OCI-LY7 (cell line): ENCODE measurements at places on chromosomes 4 and X.
A peak's percentile ranks its signal among the peaks of the same experiment; 100 is the strongest.

- DNase-seq: no peak
Observed at GRCh38 chr4:89398644-89399043, 91.0 kb upstream of the GPRIN3 start.

DNA sequence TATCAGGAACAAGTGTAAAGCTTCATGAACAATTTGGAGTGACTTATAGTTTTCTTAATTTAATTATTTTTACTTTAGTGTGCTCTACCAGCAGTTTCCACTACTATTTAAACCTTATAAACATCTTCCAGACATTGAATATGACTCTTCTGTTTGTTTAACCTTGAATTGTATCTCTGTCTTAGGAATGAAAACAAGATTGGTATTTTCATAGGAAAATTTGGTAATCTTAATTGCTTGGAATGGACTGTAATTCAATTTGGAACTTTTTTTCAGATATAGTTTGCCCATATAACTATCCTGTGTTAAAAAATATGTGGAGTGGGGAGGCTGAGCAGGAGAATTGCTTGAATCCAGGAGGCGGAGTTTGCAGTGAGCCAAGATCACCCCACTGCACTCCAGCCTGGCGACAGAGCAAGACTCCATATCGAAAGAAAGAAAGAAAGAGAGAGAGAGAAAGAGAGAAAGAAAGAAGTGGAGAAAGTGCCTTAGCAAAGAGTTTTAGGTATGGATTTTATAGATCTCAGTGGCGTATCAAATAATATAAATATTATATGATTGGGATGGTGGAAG is 242.4 kb downstream of the BMPR1B start:
- no peak for DNase-seq

DNA sequence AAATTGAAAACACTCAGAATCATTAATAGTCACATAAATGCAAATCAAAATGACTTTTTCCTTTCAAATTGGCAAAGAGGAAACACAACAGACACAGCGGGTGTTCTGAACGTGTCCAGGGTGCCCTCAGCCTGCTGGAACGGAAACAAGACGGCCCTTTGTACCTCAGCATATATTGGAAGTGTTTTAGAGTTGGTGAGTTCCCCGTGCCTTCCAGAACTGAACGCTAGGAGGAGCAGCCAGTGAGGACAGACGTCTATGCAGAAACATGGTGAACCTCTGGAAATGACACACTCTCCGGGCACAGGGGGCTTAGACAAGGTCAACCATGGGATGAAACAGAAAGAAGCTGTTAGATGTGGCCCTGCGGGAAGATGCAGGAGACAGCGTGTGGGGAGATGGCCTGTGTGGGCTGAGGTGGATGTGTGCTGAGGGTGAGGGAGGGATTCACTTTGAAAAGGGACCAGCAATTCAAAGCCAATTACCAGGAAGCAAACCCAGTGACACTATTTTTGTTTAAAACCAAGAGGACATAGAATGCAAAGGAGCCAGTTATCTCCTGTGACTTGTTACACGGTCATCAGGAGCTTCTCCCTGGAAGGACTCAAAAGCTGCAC is 40.4 kb downstream of the RNF212 start:
- peak; percentile 67 for DNase-seq

DNA sequence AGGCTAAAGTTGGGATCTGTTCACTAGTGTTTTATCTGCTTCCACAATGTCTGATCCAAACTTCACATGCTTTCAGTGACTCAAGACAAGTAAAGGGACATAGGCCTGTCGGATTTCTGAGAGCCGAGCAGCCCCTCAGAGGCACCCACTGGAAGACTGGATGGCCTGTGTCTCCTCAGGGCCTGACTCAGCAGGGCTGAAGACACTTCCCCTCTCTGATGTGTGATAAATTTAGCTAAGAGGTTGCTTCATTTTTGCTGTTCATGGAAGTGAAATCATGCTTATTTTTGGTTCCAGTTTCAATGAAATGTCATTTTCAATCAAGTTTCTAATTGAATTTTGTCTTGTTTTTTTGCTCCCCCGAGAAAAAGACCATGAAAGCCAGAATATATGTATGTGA is 93.7 kb downstream of the MXRA5 start:
- DNase-seq: no peak

DNA sequence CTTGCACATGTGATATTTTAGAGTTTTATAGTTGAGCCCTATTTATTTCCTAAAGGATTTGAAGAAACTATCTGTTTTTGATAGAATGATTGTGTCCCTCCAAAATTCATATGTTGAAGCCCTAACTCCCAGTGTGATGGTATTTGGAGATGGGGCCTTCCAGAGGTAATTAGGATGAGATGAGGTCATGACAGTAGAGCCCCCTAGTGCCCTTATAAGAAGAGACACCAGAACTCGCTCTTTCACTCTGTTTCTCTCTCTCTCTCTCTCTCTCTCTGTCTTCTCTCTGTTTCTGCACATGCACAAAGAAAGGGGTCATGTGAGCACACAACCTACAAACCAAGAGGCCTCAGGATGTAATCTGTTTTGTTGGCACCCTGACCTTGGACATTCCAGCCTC is 921.9 kb upstream of the DIAPH2 start:
- no peak for DNase-seq

GRCh38 chr4:54099287-54099747 is 646 bp upstream of the GSX2 start:
- DNase-seq: no peak

DNA sequence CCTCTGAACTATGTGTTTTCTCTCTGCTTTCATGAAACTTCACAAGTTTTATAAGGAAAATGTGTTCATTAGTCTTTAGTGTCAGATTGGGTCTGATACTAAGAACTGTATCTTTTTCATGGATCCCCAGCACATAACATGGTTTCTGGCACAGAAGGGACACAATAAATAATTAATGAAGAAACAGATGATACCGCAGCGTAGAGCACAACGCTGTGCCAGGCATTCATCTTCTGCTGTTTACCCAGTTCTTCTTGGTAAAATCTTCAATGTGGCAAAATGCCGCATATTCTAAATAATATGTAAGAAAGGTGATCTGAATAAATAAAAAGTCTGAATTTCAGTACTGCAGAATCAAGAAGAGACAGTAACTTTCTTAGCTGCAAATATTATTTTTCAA is 12.3 kb downstream of the SCARB2 start:
- DNase-seq: no peak

- peak; percentile 52 for DNase-seq
Observed at GRCh38 chr4:72302981-72303704, 265.9 kb downstream of the ADAMTS3 start.

GRCh38 chr4:166493924-166494345 is 620.9 kb downstream of the TLL1 start:
- DNase-seq: no peak

- no peak for DNase-seq
Observed at GRCh38 chr4:26558166-26558895, 25.6 kb upstream of the TBC1D19 start.

- DNase-seq: no peak
Observed at GRCh38 chrX:776529-777230, 146.1 kb downstream of the SHOX start.

DNA sequence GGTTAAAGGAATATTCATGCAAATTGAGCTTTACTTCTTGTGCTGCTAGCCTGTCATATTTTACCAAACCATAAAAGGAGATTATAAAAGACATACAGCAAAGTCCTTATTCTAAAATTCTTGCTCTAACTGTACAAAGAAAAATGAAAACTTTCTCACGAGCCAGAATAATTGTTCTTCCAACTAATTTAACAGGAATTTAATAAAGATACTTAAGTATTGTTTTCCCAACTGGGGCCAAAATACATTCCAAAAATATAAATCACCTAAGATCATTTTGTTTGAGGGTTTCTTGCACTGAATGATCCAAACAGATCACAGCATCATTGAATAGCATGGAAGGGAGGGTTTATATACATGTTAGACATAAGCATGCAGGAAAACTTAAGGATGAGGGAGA is 127.1 kb upstream of the PCDH18 start:
- DNase-seq: no peak

DNA sequence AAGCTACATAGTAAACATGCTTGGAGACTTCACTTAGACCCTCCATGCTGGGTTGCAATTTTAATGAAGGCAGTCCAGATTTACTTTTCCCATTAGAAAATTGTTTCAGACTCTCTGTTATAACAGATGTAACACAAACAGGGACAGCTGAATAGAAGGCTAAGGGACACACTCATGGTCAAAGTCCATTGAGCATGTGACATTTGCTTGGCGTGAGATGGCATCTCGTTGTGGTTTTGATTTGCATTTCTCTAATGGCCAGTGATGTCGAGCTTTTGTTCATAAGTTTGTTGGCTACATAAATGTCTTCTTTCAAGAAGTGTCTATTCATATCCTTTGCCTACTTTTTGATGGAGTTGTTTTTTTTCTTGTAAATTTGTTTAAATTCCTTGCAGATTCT is 358.2 kb upstream of the CLNK start:
- DNase-seq: no peak

GRCh38 chrX:118823263-118824172 is at the start of gene ZCCHC12:
Gene ZCCHC12 (plus strand): TSS chrX:118823824. CDS start chrX:118825245, 1,421 bp downstream.
- DNase-seq: no peak

- no peak for DNase-seq
Observed at GRCh38 chrX:3659761-3660160, 53.7 kb downstream of the PRKX start.

DNA sequence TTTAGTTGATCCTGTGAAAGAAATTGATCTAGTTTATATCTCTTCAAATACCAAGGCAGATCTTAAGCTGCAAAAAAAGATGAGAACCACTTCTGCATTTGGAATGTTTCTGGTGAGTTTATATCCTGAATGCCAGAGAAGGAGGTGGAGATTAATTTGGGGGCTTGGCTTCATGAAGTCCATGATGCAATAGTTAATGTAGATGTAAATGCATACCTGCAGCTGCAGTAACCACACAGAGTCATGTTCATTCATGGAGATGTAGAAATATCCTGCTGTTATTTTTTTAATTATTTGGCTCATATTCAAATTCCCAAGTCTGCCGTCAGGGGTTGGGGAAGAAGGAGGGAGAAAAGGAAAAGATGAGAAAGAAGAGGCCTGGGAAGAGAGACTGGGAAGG is at the start of gene SULT1E1:
Gene SULT1E1 (minus strand): TSS at position 94 of the 400 bp plus-strand sequence. CDS start 2,501 bp downstream, outside the sequence.
- no peak for DNase-seq

GRCh38 chr4:16056681-16057385 is 27.0 kb downstream of the PROM1 start:
- no peak for DNase-seq

GRCh38 chrX:134552351-134552750 is 92.4 kb downstream of the HPRT1 start:
- no peak for DNase-seq

DNA sequence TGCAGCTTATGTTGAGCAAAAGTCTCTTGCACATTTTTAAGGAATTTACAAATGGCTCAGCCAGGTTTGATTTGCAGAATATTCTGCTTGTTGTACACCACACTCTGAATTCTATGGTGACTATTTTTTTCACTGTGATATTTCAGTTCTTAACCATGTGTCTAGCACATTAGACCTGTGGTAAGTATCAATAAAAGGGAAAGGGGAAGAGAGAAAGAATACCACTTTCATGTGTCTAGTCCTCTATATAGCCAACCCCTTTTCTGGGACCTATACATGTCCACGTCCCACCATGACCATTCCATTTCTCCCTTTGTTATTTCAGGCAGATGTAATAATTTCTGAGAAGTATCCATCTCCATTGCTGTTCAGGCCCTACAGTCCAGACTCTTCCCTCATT is 121.3 kb upstream of the PNPLA4 start:
- DNase-seq: no peak

- no peak for DNase-seq
Observed at GRCh38 chrX:101419489-101419888, 11.5 kb downstream of the HNRNPH2 start.

DNA sequence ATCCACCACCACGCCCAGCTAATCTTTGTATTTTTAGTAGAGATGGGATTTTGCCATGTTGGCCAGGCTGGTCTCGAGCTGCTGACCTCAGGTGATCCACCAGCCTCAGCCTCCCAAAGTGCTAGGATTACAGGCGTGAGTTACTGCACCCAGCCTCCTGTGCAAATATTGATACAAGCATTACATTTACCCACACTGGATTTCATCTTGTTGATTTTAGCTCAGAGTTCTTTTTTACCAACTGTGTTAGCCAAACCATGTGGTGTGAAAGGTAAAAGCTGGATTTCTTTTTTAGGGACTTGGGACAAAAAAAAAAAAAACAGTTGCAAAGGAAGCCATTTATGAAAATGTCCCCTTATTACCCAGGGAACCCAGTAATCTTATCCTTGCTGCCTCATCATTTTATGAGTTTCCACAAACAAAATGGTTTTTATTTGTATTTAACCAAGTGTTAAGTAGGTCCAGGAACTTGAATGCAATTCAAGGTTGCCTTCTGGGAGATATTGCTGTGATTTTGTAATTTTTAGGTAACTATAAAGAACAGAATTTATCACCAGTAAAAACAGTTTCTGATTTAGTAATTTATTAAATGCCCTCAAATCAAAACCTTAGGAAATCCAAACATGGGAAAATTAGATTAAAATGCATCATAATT is 202.5 kb downstream of the PALLD start:
- DNase-seq: no peak

DNA sequence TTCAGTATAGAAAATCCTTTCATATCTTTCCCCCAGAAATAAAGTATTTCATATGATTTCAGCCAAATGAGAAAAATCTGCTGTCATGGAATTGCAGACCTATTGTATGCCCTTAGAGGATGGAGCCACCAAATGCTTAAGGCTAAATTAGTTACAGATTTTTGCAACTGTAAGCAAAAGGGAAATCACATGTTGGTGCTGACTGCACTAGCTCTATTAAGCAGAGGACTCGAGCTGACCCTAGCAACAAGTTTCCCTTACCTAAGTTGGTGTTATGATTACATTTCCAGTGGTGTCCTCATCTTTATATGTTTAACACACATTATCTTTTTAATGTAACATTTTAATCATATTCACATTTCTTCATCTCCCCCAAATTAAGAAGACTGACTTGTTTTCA is 58.3 kb upstream of the DOCK11 start:
- DNase-seq: no peak
